ENCODE measurements at places on chromosomes 1 and 21.

DNA sequence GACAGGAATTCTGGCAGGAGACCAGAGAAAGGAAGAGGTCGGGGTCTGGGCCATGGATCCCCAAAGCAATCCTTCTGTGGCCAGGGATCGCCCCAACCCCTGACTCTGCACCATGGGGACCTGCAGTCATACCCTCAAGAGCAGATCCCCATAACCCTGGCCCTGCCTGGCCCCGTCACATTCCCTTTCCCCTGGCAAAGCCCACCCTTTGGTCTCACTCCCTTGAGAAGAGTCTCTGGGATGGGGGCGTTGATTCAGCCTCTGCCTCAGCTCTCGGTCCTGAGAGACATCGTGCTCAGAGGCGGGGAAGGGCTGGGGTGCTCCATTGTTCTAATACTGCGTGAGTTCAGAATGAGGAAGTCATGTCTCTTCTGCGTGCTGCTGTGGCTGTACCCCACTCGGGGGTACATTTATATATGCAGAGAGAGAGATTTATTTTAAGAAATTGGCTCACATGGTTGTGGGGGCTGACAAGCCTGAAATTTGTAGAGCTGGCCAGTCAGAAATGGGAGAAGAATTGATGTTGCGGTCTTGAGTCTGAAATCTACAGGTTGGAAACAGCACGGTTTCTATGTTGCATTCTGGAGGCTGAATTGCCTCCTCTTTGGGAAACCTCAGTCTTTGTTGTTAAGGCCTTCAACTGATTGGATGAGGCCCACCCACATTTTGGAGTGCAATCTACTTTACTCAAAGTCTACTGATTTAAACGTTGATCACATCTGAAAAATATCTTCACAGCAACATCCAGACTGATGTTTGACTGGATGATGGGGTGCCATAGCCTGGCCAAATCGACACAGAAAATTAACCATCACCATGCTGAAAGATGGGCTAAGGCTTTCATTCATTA, 4.2 kb upstream of the PADI2 start:
- no peak for DNase-seq

- DNase-seq, result no peak
Measured at GRCh38 chr1:91850708-91851107, 35.2 kb downstream of the TGFBR3 start.

GRCh38 chr1:93723733-93724270, 42.2 kb upstream of the BCAR3 start:
- DNase-seq, result no peak

- no peak for DNase-seq
Measured at GRCh38 chr21:25215698-25216384, 391.4 kb downstream of the MRPL39 start.

DNA sequence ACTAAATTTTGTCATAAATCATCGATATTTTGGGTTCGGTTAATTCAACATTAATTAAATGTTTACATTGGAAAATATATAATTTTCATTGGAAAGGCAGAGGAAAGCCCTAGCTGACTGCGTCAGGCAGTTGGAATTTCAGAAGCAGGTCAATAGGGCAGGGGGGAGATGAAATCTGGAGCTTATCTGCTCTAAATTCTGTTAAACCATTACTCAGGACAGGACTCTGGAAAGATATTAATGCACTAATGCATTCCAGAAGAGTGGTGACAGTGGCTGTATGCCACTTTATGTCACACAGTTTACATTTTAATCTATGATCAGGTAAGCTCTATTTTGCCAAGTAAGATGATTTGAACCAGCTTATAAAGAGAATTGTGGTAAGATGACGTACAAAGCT, 153.0 kb upstream of the B3GALT2 start:
- DNase-seq, result no peak

DNA sequence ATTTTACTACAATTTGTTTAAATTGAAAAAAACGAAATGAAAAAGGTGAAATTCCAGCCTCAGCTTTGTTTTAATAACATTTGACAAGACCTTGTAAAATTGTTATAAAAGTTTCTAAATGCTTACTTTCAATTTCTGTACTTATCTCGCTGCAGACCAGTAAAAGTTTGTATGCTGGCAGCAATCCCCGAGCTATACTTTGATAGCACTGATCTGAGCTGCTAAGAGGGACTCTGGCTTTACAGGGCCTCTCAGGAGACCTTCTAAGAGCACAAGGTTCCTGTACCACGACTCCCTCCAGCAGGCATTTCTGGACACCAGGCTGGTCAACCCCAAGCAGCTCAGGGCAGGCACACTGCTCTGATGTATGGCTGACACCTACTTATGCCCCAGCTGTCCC, 13.1 kb downstream of the STMN1 start:
- DNase-seq, result no peak

DNA sequence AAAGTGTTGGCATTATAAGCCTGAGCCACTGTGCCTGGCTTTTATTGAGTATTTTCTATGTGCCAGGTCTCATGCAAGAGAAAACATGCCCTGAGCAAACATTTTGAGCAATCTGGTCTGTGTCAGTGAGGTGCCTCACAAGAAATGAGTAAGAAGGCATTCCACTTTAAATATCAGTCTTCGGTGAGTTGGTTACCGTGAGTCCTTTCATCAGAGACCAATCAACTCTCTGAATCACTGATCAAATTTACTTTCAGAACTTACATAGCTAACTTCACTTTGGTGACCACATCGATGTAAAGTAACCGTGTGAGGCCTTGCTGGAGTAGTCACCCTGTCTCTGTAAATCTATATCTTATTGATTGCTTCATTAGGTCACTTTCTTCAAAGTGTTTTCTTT, 14.3 kb upstream of the DDX59 start:
- no peak for DNase-seq

DNA sequence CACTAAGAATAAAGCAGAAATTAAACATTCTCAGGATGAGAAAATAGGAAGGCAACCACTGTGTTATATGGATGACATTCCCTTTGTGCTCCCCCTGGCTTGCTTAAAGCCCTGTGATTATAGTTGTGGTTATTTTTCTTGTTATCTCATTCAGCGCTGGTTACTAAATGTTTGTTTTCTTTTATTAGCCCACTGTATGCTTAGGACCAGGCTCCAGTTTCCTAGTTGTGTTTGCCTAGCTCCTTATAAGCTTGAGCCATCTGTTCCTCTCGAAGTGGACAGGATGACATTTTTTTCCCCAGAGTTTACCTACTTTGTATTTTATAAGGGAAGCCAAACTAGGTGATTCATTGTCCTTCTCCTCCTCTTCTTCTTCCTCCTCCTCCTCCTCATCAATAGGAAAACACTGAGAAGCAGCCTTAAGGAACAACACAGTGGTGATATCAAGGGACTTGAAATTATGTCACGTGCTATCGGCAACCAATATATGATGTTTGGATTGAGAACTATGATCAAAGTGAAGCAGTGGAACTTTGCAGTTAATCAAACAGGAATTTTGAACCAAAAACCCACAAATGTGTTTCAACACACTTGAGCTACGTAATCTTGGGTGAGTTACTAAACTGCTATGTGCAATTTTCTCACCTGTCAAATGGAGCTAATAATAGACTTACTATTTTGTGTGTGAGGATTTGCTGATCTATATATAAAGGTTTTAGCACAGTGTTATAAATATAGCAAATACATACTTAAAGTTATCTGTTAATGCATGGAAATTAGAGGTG, 35.1 kb upstream of the RGS7 start:
- no peak for DNase-seq

DNA sequence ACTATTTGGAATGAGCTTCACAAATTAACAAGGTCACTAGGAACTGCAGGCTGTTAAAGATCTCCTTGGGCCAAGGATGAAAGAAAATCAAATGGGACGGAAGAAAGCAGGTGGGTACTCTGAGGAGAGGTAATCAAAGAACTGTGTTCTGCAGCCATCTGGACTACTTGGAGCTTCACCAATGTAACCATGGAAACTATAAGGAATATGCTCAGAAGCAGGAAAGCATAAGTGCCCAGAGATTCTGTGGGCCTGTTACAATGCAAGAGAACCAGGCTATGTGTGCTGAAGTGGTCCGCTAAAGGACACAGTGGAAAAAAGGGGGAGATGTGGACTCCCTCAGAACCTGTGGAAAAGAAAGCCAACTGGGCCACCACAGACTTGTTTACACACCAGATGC, 238.5 kb downstream of the PTGER3 start:
- DNase-seq, result no peak

GRCh38 chr1:106787520-106787919, 269.0 kb upstream of the PRMT6 start:
- no peak for DNase-seq

- peak; percentile 42 for DNase-seq
Measured at GRCh38 chr1:245378311-245378722, 223.5 kb downstream of the KIF26B start.

DNA sequence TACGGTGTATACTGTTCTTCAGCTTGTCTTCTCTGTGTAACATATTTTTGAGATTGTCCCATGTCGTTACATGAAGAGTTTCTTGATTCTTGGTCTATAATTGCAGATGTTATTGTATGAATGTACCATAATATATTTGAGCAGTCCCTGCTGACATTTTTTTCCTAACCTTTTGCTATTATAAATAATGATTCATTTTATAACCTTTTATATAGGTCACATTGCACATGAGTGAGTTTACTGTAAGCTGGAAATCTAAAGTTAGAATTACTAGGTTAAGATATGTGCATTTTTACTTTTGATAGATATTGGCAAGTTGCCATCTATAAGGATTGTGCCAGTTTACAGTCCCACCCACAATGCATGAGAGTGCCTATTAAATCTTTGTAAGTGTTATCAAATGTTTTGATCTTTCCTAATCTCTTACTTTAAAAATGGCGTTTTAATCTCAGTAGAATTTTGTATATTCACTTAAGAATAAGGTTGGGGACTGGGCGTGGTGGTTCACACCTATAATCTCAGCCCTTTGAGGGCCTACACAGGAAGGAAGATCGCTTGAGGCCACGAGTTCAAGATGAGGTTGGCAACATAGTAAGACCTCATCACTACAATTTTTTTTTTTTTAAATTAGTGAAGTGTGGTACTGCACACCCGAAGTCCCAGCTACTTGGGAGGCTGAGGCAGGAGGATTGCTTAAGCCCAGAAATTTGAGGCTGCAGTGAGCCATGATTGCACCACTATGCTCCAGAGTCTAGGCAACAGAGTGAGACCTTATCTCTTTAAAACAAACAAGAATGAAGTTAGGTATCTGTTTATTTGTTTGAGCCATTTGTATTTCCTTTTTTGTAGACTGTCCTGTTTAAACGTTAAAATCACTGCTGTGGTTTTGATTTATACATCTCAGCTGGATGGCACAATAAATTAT, 36.5 kb downstream of the ZMYM1 start:
- DNase-seq, result no peak

DNA sequence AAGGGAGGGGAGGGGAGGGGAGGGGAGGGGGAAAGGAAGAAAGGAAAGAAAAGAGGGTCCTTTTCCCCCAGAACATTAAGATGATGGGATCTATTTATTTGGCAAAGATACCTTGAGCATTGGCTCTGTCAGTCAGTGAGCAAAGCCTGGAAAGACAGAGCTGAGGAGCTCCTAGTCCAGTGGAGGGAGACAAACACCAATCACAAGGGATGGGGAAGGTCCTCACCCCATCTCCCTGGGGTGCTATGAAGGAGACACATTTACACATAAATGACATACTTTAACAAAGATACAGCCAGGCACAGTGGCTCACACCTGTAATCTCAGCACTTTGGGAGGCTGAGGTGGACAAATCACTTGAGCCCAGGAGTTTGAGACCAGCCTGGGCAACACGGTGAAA, 154.9 kb upstream of the TIAM1 start:
- DNase-seq, result no peak

DNA sequence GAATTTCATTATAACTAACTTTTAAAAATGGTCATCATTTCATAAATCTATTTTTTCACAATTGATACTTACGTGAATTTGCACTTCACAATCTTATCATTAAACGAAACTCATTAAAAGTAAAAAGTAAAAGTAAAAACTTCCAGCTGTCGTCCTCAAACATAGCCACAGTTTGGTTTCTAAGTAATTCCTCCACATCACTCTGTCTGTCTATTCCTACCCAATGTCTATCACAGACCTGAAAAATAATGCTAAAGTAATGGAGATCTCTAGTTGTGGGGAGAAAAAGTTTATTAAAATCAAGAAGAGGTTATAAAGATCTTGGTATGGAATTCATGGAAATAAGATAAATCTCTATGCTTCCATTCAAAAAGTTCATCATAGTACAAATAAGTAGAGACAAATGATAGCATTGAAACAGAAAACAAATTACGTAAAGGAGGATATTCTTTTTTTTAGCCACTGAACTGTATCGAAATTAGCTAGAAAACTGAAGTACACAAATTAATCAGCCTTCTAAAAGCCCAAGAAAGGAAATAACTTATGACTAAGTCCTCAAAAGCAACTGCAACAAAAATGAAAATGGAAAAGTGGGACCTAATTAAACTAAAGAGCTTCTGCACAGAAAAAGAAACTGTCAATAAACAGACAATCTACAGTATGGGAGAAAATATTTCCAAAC, 148.6 kb downstream of the TIAM1 start:
- no peak for DNase-seq

DNA sequence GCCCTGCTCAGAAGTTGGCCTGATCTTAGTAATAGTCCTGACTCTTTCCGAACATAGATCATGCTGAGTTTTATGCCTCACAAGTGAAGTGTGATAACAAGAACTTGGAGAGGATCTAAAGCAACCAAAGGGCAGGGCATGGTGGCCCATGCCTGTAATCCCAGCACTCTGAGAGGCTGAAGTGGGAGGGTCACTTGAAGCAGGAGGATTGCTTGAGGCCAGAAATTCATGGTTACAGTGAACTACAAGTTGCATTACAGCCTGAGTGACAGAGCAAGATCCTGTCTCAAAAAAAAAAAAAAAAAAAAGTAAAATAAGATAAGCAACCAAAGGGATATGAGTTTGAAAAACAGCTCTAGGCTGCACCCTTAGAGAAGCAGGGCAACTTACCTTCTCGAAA, 18.5 kb upstream of the BCL9 start:
- no peak for DNase-seq

DNA sequence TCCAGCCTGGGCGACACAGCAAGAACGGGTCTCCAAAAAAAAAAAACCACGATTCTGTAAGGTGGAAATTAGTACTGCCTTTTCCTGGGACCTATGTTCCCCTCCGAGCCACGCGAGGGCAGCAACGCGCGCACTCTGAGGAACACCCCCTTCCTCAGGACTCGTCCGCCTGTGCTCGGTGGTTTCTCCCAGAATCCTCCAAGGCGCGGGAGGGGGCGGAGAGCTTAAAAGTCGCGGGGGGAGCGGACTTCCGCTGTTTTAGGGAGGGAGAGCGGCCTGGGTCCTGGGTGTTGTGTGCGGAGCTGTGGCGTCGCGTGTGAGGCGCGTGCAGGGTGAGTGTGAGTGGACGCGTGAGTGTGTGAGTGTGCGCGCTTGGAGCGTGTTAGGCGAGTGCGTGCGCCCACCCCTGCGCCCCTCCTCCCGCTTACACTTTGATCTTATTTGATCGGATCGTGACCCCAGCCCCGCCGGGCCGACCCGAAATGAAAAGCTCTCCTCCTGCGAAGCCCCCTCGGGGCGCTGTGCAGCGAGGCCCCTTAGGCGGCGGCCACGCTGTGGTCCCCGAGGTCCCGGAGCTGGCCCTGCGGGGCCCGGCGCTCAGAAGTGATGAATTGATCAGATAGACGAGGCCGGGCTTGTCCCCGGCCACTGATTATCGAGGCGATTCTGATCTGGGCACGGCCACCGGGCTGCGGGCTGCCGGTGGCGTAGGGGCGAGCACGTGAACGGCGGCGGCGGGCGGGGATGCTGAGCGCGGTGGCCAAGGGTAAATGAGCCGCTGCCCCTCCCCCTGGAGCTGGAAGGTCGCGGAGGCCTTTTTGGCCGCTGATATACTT, 9.6 kb downstream of the TMEM167B start:
- peak; percentile 88 for DNase-seq

Measured in RCC 7860 (cell line).